Adrenal gland (tissue), 19 donors: ENCODE measurements at places on chromosomes 3 and 15. TPM values are rescaled to one million over a fixed set of nuclear protein-coding genes. Genes with fewer than 3 reads are reported as not detected.

DNA sequence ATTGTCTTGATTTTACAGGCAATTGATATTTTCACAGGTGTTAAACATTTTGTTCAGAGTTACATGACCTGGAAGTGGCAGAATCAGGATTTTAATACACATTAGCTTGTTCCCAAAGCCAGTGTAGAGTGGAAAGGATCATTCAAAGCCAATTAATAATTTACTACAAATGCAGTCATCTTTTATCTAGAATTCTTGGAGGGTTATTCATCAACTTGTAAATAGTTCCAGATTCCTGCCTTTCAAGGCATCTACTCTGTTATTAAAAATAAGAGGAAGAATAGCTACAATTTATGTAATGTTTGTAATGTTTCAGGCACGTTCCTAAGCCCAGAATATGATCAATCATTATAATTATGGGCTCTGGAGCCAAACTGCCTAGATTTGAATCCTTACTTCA, 358.5 kb downstream of the ZNF385D start:
- H3K36me3 ChIP-seq, result no peaks in the 10 kb centered on the region
- H3K4me3 ChIP-seq, result no peak overlapping the region
- no peaks in the 10 kb centered on the region for H3K4me1 ChIP-seq
- no peaks in the 10 kb centered on the region for H3K27me3 ChIP-seq

Gene UTS2B
- total RNA-seq, result 0.69 TPM

GRCh38 chr15:45087513-45087912, 26.5 kb downstream of the DUOX2 start:
- H3K4me1 ChIP-seq, result peaks cover 24% of the 10 kb centered on the region
- H3K36me3 ChIP-seq, result no peaks in the 10 kb centered on the region
- no peak for DNase-seq
- H3K27ac ChIP-seq, result no peak overlapping the region
- no peak overlapping the region for H3K4me3 ChIP-seq

DNA sequence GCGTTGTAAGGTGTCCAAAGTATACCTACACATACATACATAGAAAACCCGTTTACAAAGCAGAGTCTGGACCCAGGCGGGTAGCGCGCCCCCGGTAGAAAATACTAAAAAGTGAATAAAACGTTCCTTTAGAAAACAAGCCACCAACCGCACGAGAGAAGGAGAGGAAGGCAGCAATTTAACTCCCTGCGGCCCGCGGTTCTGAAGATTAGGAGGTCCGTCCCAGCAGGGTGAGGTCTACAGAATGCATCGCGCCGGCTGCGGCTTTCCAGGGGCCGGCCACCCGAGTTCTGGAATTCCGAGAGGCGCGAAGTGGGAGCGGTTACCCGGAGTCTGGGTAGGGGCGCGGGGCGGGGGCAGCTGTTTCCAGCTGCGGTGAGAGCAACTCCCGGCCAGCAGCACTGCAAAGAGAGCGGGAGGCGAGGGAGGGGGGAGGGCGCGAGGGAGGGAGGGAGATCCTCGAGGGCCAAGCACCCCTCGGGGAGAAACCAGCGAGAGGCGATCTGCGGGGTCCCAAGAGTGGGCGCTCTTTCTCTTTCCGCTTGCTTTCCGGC, 318.6 kb downstream of the FGF12 start:
- H3K27me3 ChIP-seq, result peaks cover 6% of the 10 kb centered on the region
- H3K27ac ChIP-seq, result peak overlapping the region; percentile 78
- H3K4me3 ChIP-seq, result peak overlapping the region; percentile 19
- peaks cover 9% of the 10 kb centered on the region for H3K4me1 ChIP-seq
- no peaks in the 10 kb centered on the region for H3K36me3 ChIP-seq

Gene ALS2CL
- total RNA-seq, result 15.6 TPM

GRCh38 chr3:27426926-27427325, 57.3 kb downstream of the SLC4A7 start:
- no peaks in the 10 kb centered on the region for H3K27me3 ChIP-seq
- no peaks in the 10 kb centered on the region for H3K4me1 ChIP-seq
- H3K27ac ChIP-seq, result no peak overlapping the region
- no peak overlapping the region for H3K4me3 ChIP-seq

DNA sequence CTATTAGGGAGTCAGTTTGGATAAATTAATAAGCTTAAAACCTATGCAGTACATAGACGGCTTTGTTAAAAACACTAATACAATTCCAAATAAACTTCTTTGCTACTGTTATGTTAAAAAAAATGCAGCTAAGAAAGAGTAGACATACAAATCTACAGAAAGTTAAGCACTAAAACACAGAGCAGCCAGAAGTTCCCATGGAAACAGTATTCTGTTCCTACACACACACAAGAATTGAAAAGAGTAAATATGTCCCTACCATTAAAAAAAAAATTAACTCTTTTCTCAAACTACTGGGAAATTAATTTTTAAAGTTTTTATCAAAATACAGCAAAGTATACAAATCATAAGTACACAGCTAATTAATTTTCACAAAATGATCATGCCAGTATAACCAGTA, 71.6 kb downstream of the CLASP2 start:
- no peak overlapping the region for H3K27ac ChIP-seq
- DNase-seq, result no peak
- no peak overlapping the region for H3K4me3 ChIP-seq
- no peaks in the 10 kb centered on the region for H3K36me3 ChIP-seq
- no peaks in the 10 kb centered on the region for H3K27me3 ChIP-seq
- peaks cover 26% of the 10 kb centered on the region for H3K4me1 ChIP-seq
